Activated naive CD8-positive, alpha-beta T cell treated with anti-CD3 and anti-CD28 coated beads, Interleukin-2, amount 50 U/mL, for 16 hours (primary cell): ENCODE measurements at places on chromosomes 3 and 15.

GRCh38 chr3:165193366-165194254 lies 2.6 kb downstream of the SLITRK3 start:
- no peak for DNase-seq

- no peak for DNase-seq
These were observed 97.3 kb downstream of the TOP2B start for GRCh38 chr3:25567388-25567787.

DNA sequence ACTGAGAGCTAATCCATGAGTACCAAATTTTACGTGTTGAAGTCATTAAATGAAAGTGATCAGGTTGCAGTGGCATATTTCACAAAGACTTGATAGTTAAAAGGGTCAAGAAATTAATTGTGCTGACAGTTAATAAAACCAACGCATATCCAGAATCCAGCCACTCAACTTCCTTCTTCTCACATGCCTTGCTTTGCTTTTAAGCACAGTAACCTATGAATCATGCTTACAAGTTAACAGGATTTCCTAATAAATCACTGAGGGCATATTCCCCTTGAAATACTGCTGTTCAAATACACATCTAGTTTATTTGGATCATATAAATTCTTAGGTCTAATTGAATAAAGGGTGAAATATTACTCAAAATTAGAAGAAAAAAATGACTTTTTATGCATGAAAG lies 801.5 kb upstream of the EPHA6 start:
- no peak for DNase-seq

- no peak for DNase-seq
These were observed 283.1 kb downstream of the FGF12 start for GRCh38 chr3:192444096-192444790.

DNA sequence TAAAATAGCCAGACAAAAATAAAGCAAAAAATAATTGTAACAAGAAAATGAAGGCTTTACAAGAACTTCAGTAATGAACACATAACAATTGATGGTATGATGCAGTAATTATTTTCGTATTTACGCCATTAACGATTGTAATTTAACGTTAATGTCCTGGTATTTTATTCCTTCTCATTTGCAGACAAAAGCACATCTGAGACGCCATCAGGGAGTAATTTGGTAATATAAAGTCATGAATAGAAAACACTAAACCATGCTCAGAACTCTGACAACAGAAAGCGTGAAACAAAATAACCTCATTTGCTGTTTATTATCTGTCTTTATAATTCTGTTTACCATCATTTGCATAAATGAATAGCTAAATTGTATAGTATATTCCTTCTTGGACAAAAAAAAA lies 336.6 kb upstream of the THRB start:
- no peak for DNase-seq

GRCh38 chr15:22872936-22873701 lies 34.7 kb downstream of the NIPA2 start:
- no peak for DNase-seq

DNA sequence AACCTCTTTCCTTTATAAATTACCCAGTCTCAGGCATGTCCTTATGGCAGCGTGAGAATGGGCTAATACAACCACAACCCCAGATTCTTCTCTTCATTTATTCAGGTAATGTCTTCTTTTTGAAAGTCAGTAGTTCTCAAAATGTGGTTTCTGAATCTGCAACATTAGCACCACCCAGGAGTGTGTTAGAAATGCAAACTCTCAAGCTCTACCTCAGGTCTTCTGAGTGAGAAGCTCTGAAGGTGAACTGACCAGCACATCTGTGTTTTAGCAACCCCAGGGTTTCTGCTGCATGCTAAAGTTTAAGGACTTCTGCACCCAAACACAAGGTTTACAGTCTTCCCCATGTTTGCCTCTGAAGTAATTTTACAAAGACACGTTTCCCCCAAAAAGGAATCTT lies 22.3 kb upstream of the TRIM59 start:
- DNase-seq = no peak

DNA sequence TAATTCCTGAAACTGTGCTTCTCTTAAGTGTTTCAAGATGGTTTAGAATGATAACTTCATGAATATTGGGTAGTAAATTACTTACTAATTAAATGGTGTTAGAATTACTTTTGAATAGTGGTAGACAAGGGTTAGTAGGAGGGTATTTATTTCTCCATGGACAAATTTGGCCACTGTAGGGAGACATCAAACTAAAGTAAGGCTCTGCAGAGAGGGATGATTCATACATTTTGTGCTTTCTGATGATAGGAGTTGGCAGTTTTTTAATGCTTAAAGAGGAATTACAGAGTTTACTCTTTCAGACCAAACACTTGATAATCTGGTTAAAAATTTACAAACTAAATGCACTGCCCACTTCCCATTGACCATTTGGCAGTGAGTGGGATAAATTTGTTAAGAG lies 127.6 kb downstream of the NAALADL2 start:
- no peak for DNase-seq

DNA sequence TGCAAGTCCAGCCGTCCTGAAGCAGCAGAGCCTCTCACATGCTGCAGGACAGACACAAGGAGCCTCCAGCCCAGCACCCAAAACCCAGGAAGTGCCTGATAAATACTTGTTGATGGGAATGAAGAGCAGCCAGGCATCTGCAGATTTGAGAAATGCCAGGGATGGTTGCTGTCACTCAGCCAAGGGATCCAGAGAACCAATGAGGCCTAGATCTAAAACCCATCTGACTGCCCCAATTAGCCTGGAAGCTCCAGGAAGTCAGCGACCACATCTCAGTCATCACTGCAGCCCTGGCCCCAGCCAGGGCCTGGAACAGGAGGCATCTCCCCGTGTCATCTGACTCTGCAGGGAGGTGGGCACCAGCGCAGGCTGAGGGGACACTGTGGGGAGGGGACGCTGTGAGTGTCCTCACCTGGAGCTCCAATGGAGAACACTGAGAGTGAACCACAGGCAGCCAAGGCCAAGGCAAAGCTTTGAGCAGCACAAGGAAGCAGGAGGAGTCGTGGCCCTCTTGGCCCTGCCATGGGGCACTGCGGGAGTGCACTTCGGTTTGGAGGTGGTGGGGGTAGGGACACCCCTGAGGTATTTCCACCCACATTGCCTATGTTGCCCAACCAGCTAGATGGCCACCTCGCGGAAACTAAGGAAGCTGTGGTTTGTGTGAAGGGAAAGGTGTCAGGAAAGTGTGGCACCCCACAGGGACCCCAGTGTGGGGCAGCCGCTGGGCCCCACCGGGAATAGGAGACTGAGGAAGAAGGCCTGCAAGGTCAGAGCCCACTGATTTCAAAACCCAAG lies 229.5 kb downstream of the VPS13C start:
- no peak for DNase-seq

GRCh38 chr3:187946163-187946691 lies 201.0 kb upstream of the BCL6 start:
- no peak for DNase-seq

DNA sequence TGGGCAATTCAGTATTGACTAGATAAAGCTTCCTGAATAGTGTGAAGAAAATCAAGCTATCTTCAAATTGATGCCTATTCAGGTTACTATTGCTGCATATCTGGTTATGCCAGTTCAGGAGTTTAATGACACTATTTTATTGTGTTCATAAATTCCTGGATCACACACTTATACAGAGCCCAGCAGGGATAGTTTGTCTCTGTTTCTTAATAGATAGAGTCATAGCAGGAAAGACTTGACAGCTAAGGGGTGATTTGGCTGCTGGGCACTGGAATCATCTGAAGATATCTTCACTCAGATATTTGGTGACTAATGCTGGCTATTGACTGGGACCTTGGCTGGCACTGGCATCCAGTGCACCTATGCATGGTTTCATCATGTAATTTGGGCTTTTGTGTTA lies 187.8 kb downstream of the PYDC2 start:
- DNase-seq = no peak

DNA sequence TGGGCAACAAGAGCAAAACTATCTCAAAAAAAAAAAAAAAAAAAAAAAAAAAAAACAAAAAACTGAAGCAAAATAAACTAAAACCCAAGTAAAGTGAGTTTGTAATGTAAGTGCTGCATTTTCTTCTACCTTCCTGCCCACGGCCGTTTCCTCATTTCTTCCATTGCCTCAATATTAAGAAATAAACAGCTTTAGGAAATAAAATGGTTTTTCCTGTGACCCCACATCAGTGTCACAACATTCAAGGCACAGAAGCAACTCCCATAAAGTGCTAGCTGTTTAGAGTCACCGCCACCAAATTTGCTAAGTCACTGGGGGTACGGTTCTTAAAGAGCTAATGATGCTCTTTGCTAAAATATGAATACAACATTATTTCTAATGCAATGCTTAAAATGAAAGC lies 3.3 kb downstream of the PKM start:
- DNase-seq = no peak

- DNase-seq = no peak
These were observed 54.3 kb downstream of the IMPG2 start for GRCh38 chr3:101266071-101266470.

- no peak for DNase-seq
These were observed 13.1 kb downstream of the DNAAF4 start for GRCh38 chr15:55494931-55495330.

- no peak for DNase-seq
These were observed 48.5 kb downstream of the HERC2 start for GRCh38 chr15:28273468-28273867.

- DNase-seq = no peak
These were observed 364.4 kb upstream of the ARHGEF26 start for GRCh38 chr3:153756816-153757215.

GRCh38 chr3:159781867-159782266 lies 206.8 kb upstream of the IL12A start:
- DNase-seq = no peak
